H9 (cell line): ENCODE measurements at places on chromosomes 6 and 20. TPM values are rescaled to one million over a fixed set of nuclear protein-coding genes. Genes with fewer than 3 reads are reported as not detected.
A peak's percentile ranks its signal among the peaks of the same experiment; 100 is the strongest.

DNA sequence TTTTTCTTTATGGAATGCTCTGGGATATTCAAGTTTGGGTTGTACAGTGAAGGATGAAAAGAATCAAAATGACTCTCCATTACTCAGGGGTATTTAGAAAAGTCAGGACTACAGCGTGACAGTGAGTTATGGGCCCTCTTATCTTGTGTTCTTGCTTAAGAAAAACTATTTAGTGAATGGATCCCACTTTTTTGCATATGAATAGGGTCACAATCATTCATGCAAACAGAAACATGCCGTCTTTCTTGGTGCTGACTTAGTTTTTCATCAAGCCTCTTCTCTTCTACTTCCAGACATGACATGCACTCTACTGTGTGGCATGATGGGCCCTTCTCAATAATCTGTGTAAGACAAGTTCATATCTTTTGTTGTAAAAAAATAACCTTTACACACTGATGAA is 488.4 kb upstream of the MMS22L start:
- H3K27me3 ChIP-seq: no peaks in the 10 kb centered on the region
- H3K36me3 ChIP-seq: peaks cover 21% of the 10 kb centered on the region
- no peak for DNase-seq

DNA sequence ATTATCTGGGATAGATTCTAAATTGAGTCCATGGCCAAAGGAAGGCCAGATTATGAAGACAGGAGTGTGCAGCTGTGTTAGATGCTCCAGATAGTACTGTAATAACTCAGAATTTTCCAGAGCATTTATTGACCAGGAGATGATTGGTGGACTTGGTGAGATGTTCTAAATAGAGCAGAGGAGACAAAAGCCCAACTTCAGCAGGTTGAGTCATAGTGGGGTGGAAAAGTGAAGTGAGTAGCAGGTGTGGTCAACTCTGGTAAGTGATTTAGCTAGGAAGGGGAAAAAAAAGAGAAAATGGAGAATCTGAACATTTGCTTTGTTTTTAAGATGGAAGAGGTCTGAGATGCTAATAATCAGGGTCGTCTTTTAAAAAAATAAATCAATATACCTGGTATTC is 227.4 kb downstream of the TMEM200A start:
- H3K27me3 ChIP-seq: no peaks in the 10 kb centered on the region
- peaks cover 5% of the 10 kb centered on the region; the same call in 1 of the 2 replicates for H3K36me3 ChIP-seq
- no peaks in the 10 kb centered on the region for H3K4me1 ChIP-seq
- no peak overlapping the region for H3K27ac ChIP-seq
- DNase-seq: no peak

DNA sequence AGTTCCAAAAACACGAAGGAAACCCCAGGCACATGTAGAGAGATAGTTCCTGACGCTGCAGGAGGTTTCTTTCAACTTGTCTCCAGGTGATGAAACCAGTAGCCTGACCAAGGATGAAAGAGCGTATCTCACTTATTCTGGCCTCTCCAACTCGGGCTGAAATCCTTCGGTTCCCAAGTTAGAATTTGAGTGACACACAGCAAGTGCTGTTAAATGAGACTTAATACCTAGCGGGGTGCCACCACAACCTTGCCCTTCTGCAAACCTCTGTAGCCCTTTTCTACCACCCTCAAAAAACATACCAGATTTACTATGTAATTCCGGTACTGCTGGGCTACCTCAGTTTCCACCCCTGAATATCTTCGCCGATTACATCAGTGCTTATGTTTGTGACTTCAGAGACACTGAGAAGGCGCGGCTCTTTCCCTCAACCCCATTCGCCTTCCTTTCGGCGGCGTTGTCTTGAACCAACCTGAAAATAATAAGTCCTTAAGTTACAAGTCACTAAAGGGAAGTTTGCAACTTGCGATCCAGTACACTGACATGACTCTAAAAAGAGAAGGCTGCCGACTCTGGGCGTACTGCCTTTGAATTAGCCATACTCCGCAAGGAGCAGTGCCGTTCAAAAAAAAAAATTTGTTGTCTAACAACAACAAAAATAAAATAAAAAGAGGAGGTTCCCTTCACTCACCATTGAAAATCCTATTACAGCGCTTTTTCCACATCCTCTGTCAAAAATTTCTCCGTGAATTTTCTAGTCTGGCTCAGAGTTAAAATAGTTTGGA is 194.9 kb upstream of the ZNF184 start:
- no peak for DNase-seq
- H3K4me1 ChIP-seq: no peaks in the 10 kb centered on the region
- peak overlapping the region; percentile 89 for H3K4me3 ChIP-seq
- no peaks in the 10 kb centered on the region for H3K36me3 ChIP-seq
- no peak overlapping the region for H3K27ac ChIP-seq

DNA sequence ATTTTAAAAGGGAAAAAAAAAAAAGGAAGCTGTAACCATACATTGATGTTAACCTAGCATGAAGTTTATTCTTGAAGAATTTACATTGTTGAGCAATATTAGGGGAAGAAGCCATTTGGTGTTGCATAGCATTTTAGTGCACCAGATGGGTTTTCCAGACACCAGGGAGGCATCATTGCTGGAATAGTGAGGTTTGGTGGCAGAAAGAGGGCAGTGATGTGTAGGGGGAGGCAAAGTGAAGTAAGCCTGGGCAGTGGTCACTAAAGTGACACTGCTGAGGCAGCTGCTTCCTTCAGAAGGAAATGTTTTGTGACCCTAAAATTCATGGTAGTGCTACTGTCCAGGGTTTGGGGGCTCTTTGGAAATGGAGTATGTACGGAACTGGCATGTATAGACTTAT is 2.6 kb downstream of the TOMM6 start:
- H3K27me3 ChIP-seq: peaks cover 8% of the 10 kb centered on the region; the same call in 1 of the 2 replicates
- peaks cover 42% of the 10 kb centered on the region for H3K36me3 ChIP-seq
- H3K27ac ChIP-seq: no peak overlapping the region
- DNase-seq: no peak

Gene TMEM14C
- 94.4 and 104 TPM in 2 replicates for total RNA-seq

DNA sequence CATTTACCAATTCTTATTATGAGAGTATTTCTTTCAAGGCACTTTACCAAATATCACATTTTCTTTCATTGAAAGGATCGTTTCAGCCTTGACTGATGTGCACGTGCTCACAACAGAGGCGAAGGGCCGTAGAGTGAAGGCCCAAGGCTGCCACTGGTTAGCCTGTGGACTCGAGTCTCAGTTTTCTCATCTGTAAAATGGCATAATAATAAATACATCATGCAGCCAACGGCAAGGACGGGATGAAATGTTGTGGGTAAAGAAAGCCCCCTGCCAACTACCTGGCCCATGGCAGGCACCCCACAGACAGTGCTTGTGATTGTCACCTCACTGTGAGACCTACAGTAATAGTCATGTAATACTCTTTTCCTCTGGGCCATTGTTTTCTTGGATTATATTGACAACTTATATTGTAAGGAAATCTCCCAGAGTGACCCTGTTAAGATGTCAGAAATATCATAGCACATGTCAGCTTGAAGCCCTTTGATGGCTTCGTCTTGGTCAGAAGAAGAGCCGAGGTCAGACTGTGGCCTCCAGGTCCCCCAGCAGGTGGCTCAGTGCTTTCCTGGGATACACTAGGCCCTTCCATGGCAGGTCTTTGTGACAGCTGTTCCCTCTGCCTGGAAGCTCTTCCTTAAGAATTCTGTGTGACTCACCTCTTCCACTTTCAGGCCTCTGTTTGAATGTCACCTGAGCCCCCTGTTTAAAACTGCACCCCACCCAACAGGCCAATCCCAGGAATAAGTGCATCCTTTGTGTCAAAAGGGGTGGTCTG is 36.3 kb downstream of the FAM50B start:
- peaks cover 9% of the 10 kb centered on the region for H3K36me3 ChIP-seq
- no peaks in the 10 kb centered on the region for H3K27me3 ChIP-seq
- DNase-seq: peak; percentile 59
- H3K4me3 ChIP-seq: no peak overlapping the region

DNA sequence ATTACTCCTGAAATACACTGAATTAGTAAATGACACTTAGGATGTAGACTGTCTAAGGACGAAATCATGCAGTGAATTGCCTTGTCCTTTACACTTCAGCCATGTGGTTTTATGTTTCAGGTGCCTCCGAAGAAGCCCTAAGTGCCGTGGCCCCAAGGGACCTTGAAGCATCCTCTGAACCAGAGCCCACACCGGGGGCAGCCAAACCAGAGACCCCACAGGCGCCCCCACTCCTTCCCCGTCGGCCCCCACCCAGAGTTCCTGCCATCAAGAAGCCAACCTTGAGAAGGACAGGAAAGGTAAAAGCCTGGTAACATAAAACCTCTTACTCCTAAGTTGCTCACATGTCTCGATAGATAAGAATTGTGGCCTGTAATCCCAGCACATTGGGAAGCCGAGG is 75.3 kb downstream of the SERAC1 start:
- DNase-seq: no peak
- H3K36me3 ChIP-seq: peaks cover 7% of the 10 kb centered on the region; the same call in 1 of the 2 replicates
- H3K4me3 ChIP-seq: no peak overlapping the region

Gene ADTRP
- not detected in 2 replicates for total RNA-seq

- H3K27ac ChIP-seq: no peak overlapping the region
- no peak for DNase-seq
- H3K4me1 ChIP-seq: no peaks in the 10 kb centered on the region
- no peak overlapping the region for H3K4me3 ChIP-seq
These were observed 15.0 kb upstream of the TBC1D22B start for GRCh38 chr6:37242429-37243052.

GRCh38 chr6:25346064-25346463 is 66.9 kb downstream of the CARMIL1 start:
- no peak overlapping the region for H3K4me3 ChIP-seq
- peaks cover 15% of the 10 kb centered on the region for H3K4me1 ChIP-seq
- no peaks in the 10 kb centered on the region for H3K27me3 ChIP-seq
- no peak overlapping the region for H3K27ac ChIP-seq
- no peaks in the 10 kb centered on the region for H3K36me3 ChIP-seq

DNA sequence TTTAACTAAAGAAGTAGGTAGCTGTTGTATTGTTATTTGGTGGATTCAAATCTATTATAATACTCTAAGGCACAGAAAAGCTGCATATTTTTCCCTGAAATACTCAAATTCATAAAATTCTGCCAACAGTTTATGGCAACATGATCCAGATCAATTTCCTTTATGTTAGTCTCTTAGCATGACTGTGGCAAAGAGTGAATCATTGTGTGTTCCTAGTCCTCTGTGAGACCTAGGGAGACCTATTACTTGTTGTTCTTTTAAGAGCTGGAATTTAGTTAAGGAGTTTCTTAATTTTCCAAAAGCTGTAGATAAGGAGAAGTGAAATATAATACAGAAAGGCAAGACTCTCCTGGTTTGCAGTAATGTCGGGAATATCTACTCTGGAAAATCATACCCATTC is 149.6 kb downstream of the RIMS1 start:
- no peaks in the 10 kb centered on the region for H3K36me3 ChIP-seq
- H3K4me3 ChIP-seq: no peak overlapping the region

Gene SPINT3
- total RNA-seq: not detected in 2 replicates

GRCh38 chr6:3088968-3089367 is 20.7 kb downstream of the RIPK1 start:
- peaks cover 67% of the 10 kb centered on the region for H3K36me3 ChIP-seq
- H3K4me3 ChIP-seq: no peak overlapping the region
- no peaks in the 10 kb centered on the region for H3K27me3 ChIP-seq
- no peak overlapping the region for H3K27ac ChIP-seq
- H3K4me1 ChIP-seq: no peaks in the 10 kb centered on the region
